Stimulated activated CD4-positive, alpha-beta T cell treated with anti-CD3 and anti-CD28 coated beads, Interleukin-12 subunit alpha, Interleukin-12 subunit beta, amount 100 ng/mL, for 4 hours (primary cell): ENCODE measurements at places on chromosomes 11 and 22.

- no peak for DNase-seq
Observed at GRCh38 chr22:37243402-37244113, 511 bp downstream of the RAC2 start.

DNA sequence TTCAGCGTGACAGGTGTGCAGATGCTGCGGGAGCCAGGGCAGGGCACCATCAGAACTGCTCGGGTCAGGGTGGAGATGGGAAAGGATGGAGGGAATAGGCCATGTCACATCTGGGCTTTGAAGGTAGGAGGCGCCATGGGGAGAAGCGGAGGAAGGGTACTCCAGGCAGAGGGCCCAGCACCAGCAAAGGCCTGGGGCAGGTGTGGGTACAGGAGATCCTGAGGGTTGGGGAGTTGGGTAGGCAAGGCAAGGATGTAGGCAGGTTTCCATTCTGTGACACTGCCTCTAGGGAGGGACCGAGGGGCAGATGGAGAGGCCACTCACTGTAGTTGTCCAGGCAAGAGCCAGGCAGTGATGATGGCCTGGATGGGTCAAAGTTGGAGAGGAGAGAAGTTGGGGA, 8.5 kb downstream of the EMID1 start:
- no peak for DNase-seq

- no peak for DNase-seq
Observed at GRCh38 chr11:62393061-62393611, 25.7 kb upstream of the SCGB1A1 start.

DNA sequence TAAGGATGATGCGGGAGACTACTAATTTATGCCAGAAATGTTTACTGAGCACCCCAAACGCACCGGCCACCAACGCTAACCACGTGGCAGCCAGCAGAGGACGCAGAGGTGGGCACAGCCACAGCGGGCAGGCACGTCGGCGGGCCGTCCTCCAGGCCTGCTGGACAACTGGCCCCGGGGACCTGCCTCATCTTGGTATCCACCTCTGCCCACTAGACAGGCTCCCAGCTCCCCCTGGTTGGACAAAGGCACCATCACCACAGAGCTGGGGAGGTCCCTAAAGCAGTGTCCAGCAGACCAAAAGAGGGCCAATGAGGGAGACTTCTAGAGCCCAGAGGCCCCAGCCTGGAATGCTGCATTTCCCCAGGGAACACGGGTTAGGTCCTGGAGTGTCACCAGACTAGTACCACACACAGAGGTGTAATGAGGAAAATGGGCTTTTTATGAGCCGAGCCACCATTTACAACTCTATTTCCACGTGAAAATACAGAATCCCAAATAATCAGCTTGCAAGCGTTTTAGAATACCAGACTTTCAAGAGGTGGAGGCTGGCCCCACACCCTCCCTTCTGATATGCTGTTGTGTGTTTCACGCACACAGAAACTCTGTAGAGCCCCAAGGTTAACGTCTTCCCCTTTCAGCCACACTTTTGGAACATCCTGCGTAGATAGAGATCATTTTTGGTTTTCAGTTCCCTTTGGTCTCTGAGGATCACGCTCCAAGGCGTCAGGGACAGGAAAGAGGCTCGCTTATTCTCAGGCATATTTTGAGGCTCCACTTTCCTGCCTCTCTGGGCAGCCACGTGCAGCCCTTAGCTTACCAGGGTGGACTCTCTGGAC, 23.7 kb upstream of the BID start:
- no peak for DNase-seq

GRCh38 chr22:50418624-50419023, 56.2 kb downstream of the SBF1 start:
- DNase-seq: no peak

- no peak for DNase-seq
Observed at GRCh38 chr22:48452766-48453165, 1374.9 kb downstream of the BRD1 start.

DNA sequence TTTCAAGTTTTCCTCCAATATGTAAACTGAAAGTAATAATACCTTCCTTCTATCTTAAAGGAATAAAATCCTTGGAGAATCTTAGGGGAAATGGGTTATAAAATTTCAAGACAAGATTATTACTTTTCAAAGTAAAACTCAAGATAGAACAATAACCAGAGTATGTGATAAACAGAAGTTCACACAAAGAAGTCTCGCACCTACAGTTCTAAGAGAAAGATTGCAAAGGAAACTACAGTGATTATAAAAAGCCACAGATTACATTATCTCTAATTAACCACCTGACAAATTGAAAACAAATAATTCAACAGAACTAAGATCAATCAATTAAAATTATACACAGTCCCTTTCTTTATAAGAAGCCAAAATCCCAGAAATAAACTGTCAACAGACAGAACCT, 34.0 kb downstream of the AMBRA1 start:
- no peak for DNase-seq

GRCh38 chr11:78654071-78654470, 79.4 kb upstream of the NARS2 start:
- DNase-seq: no peak

GRCh38 chr11:72224564-72225410, at the start of gene INPPL1:
Gene INPPL1, plus strand, starts transcription at chr11:72224767. Its CDS starts 218 bp downstream, at chr11:72224985.
- peak; percentile 49 for DNase-seq

GRCh38 chr22:23777776-23778576, 5.3 kb downstream of the MMP11 start:
- DNase-seq: no peak

GRCh38 chr11:125382314-125382791, 113.7 kb downstream of the FEZ1 start:
- no peak for DNase-seq

DNA sequence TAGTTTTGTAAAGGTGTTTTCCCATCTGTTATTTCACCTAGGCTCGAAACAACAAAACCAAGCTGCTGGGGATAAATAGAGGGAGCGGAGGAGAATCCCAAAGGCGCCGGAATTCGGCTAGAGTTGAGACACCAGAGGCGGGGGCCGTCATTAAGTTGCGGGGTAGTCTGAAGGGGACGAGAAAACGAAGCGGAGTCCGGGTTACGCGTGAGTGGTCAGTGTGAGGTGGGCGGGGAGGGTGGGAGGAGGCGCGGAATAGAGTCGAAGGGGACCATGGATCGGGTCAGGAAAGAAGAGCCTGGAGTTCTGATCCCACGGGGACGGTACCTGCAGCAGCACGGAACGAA, 361 bp downstream of the SRPRA start:
- no peak for DNase-seq

GRCh38 chr11:67675058-67675747, 780 bp upstream of the ALDH3B2 start:
- no peak for DNase-seq

GRCh38 chr22:24214467-24215285, 30.2 kb downstream of the GGT5 start:
- DNase-seq: no peak

DNA sequence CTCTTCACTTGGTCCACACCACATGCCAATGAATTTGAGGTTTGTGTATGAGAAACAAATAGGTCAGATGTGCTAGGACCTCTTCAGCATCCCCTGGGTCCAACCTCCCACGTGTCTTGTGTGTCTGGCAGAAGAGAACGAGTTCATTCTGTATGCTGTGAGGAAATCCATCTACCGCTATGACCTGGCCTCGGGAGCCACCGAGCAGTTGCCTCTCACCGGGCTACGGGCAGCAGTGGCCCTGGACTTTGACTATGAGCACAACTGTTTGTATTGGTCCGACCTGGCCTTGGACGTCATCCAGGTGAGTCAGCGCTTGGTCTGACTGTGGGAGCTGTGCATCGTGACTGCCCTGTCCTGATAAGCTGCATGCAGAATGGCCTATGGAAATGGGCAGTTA, 101.0 kb upstream of the SORL1-AS1 start:
- no peak for DNase-seq

DNA sequence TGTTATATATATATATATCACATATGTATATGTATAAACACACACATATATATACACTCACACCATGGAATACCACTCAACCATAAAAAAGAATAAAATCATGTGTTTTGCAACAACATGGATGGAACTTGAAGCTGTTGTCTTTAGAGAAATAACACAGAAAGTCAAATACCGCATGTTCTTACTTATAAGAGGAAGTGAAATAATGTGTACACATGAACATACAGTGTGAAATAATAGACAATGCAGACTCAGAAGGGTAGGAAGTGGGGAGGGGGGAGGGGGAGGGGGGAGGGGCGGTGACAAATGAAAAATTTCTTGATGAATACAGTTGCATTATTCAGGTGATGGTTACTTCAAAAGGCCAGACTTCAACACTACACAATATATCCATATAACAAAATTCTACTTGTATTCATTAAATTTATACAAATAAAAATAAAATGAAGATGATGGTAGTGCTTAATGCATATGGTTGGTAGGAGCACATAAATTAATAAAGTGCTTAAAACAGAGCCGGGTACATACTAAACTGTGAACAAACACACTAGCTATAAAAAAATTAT, 5.8 kb upstream of the OR5B2 start:
- no peak for DNase-seq

GRCh38 chr11:44286268-44286880, 23.6 kb downstream of the ALX4 start:
- peak; percentile 55 for DNase-seq

- no peak for DNase-seq
Observed at GRCh38 chr22:25113316-25113721, 86.3 kb upstream of the CRYBB3 start.

DNA sequence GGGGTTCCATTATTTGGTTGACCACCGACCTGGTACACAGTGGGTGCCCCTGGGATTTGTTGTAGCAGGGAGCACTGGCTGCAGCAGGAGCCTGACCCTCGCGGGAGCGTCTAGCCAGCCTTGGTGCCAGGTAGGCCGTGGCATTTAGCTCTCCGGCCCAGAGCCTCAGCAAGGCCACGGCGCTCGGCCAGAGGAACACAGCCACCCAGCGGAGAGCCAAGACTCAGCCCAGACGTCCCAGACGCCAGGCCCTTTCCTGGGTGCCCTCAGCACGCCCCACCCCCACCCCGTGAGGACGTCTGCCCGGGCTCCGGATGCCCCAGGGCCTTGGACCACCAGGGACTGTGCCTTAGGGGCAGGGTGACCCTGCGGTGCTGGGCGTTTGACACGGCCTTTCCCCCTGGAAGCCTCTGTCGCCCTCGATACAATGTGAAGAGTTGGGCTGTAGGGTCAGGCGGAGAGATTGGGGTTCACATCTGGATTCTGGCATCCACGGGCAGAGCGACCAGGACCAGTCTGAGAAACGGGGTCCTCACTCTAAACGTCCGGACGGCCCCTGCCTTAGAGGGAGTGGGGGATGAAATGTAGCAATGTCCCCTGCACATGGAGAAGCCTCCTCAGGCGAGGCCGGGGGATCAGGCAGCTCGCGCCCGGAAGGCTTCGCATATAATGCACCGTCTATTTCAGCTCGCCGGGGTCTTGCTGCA, 99.2 kb upstream of the FGF3 start:
- no peak for DNase-seq

DNA sequence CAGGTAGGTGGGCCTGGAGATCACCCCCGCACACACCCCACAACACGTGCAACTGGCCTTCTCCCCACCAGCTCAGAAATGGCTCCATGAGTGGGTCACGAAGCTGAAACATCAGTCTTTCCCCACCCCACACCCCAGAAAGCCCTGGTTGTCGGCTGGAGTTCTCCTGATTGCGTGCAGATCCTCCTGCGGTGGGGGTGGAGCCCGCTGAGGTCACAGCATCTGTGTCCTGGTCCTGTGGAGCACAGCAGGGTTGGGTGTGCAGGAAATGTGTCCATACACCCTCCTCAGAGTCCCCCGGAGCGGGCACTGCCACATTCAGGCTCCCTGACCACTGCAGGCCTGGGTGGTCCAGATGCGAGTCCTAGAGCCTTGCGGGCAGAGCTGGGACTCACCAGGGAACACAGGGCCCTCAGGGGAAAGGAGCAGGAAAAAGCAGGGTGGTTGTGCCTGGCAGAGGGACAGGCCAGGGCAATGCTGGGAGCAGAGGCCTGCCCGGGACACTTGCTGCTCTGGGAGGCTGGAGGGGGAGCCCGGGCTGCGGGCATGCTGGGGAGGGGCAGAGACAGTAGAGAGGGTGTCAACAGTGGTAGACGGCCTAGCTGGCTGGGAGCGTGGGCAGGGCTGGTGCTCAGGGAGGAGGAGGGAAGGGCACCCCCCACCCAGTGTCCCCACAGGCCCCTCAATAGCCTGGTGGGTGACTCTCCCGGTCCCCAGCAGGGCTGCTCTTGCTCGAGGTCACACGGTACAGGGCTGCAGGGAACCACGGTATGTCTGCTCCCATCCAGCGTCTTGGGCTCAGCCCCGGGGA, 42.4 kb upstream of the PPARA start:
- no peak for DNase-seq

GRCh38 chr22:30245181-30245984, 1.2 kb downstream of the LIF start:
- DNase-seq: peak; percentile 51

DNA sequence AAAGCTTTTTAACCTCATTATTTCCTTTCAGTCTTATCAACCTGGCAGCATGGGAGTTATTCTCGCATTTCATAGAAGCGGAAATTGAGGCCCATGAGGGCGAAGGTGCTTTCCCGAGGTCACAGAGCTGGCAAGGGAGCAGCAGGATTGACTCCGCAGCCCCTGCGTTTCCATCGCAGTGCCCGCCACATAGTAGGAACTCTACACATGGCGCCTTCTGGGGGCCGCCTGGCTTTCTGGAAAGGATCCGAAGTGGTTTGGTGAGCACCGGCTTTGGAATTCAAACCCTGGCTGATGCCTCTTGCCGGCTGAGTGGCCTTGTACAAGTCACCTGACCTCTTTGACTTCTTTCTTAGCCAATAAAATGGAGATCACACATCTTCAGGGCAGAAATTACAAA, 93.4 kb downstream of the CEP164 start:
- DNase-seq: no peak

GRCh38 chr11:36478700-36479329, 31.3 kb downstream of the TRAF6 start:
- DNase-seq: no peak

GRCh38 chr11:108565653-108566052, 27.9 kb downstream of the EXPH5 start:
- no peak for DNase-seq

DNA sequence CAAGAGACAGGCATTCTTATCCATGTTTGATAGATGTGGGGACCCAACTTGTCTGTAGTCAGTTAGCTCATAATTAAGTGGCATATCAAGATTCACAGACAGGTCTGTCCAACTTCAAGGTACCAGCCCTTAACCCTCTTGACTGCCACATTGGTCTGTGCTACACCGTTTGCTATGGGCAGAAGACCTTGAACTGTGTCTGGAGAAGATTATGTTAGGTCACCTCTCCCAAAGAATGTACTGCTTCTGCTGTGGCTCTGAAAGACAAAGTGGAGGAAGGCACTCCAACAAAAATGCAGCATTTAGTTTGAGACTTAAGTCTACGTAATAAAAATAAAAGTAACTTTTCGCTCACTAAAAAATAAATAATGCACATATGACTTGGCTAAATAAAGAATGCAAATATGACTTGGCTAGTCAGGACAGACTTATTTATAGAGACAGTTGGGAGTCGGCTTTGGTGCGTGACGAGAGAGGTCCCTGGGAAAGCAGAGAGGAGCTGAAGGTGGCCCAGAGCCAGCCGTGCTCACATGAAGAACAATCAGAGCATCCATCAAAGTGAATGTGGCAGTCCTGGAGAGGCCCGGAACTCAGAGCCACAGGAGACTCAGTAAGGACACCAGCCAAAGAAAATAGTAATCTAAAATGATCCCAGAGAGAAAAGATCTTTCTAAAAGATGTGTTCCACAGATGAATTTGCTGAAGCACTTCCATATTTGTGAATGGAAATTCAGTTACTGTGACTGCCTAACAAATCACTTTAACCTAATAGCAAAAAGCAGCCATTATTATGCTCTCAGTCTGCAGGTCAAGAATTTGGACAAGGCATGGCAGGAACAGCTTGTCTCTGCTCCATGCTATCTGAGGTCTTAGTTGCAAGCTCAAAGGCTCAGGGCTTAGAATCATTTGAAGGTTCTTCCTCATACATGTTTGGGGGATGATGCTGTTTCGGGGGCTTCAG, 35.0 kb downstream of the CWC15 start:
- DNase-seq: no peak
